ENCODE measurements at places on chromosomes 16 and 17.

DNA sequence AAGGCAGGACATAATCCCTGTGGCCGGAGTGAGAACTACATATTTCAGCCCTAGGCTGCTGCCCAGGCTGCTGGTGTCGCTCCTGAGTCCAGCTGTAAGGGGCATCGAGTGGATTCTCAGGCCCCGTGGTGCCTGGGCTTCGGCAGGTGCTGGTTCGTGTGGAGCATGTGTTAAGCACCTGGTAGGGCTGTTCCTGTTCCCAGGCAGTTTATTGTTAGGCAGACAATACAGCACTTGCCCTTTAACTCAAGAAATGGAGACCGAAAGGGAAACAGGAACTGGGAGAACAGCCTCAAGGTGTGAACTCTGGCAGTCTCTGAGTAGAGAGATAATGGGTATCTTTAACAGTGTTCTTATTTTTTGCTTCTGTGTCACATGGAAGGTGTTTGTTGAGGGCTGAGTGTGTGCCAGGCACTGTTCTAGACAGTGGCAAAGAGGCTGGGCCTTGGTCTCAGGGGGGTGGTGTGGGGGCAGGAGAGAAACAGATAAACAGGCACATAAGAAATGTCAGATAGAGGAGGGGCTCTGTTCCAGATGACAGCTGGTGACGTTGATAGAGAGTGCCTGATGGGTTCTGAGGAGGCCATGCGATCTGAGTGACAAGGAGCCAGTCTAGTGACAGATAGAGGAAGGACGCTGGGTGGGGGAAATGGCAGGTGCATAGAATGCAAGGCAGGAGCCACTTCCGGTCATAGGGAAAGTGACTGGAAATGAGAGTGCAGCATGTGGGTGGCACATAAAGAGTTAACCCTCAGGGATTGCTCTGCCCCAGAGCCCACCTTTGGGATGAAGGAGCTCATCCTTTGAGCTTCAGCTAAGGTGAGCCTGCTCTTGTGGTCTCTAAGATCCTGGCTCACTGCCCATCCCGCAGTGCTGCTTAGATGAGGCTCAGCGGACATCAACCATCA lies 33.8 kb downstream of the EPN2 start:
- no peak for DNase-seq

GRCh38 chr17:81513372-81513752 lies 763 bp upstream of the ACTG1 start:
- DNase-seq, result peak; percentile 90

- no peak for DNase-seq
These were observed 176.9 kb upstream of the FAM20A start for GRCh38 chr17:68777856-68778694.

GRCh38 chr16:84243732-84244131 lies 3.9 kb upstream of the KCNG4 start:
- no peak for DNase-seq

DNA sequence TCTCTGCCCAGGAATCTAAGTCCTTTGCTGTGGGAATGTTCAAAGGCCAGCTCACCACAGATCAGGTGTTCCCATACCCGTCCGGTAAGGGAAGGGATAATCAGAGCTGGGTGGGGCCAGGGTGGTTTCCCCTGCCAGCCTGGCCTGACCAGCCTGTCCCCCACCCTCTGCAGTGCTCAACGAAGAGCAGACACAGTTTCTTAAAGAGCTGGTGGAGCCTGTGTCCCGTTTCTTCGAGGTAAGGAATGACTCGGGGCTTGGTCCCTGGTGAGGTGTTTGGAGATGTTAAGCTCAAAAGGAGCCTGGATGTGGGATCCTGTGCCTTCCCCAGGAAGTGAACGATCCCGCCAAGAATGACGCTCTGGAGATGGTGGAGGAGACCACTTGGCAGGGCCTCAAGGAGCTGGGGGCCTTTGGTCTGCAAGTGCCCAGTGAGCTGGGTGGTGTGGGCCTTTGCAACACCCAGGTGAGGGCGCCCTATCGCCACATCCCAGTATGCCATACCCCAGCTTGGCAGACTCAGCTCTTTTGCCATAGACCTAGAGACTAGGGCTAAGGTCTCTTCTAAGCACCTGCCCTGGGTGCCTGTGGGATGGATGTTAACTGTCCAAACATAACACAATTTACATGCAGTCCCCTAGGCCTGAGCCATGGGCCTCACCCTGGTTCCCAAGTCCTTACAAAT lies 997 bp downstream of the ACADVL start:
- peak; percentile 85 for DNase-seq
